ENCODE measurements at places on chromosomes 1 and 21.

DNA sequence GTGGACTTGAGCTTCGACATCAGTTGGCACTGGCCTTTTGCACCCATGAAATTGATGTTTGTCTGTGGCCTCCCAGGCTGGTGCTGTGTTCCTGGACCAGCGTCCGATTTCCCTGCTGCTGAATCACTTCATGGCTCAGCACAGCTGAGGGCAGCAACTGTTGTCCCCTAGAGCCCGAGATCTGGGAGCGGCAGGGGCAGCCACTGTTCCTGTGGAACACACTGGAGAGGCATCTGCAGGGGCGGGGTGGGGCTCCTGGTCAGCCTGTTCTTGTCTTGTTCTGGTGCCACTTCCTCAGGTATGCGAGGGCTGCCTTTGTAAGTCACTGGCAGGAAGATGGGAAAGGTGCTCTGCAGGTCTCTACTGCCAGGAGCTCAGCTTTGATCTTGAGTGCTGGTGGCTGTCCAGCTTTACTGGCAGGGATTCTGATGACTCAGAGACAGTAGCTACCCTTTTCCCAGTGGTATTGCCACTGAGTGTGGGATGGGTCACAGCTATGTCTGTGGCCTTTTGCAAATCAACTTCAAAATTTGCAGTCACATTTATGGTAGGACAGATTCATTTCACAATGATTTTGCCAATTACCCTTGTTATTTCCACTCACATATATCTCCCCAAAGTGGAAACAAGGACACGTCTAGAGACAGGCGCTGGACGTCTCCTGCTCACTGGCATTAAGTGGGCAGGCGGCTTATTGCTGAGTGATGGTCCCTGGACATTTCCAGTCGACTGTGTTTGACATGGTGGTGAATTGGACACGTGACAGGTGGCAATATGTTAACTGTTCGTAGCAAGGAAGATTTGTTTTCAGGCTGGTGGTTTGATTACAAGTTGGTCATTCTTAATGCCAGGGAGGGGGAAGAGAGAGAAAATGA, 15.3 kb downstream of the AGPAT3 start:
- no peak for DNase-seq

- DNase-seq = no peak
These were observed 34.6 kb upstream of the TLR5 start for GRCh38 chr1:223177681-223178080.

GRCh38 chr1:91791103-91791502, 94.8 kb downstream of the TGFBR3 start:
- DNase-seq = no peak

GRCh38 chr1:9250411-9251381, 16.1 kb downstream of the H6PD start:
- no peak for DNase-seq

DNA sequence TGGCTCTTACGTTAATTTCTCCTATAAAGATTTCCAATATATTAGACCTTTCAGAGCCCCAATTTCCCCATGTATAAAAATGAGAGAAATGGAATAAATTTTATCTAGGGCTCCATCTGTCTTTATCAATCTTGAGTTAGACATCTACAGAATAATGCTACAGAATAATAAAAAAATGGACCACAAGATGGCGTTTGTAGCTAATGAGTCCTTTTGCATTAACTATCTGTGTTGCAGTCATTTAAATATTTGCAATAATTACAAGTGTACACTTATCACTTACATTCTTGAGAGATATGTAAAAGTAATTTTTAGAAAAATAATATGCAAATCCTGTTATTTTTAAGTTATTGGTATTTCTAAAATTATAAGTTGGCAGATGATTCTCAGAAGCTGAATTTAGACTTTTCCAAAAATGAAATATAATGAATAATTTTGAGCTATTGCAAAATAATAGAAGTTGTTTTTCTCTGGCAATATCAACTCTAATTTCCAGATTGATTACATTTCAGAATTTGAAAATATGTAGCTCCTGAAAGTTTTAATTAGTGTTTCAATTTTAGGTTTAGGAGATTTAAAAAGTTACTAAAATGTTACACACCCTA, 87.7 kb downstream of the SNX7 start:
- peak; percentile 18 for DNase-seq

- peak; percentile 19 for DNase-seq
These were observed 43.5 kb downstream of the CHIA start for GRCh38 chr1:111334169-111334568.

DNA sequence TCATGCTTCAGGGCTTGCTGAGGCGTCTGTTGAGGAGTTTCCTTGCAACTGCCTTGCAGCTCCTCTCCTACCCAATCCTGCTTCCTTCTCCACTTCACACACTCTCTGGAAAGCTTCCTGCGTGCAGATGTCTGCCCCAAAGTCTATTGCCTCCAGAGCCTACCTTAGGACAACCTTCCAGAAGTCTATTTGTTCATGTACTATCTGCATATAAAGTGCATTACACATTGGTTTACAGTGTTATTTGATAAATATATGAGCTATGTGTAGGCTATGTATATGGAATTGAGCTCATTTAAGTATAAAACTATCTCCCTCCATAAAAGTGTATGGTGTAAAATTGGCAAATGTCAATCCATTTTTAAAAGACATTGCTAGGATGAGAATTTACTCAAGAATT, 9.8 kb downstream of the PTGFR start:
- no peak for DNase-seq

DNA sequence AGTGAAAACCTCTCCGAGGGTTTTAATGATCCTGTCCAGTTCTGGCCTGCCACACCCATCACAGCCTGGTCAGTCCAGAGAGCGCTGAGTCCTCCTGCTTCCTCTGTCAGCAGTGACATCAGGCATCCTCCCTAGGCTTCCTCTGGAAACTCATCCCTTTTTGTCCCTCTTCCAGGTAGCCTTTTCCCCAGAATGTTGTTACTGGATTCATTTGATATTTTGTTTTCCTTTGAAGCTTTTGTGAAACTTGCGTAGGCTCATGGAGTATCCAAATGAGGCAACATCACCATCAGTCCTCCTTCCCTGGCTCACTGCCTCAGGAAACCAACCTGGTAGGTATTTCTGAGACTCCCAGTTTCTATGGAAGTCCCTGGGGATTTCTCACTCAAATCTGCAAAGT, 27.0 kb upstream of the IGSF3 start:
- no peak for DNase-seq

DNA sequence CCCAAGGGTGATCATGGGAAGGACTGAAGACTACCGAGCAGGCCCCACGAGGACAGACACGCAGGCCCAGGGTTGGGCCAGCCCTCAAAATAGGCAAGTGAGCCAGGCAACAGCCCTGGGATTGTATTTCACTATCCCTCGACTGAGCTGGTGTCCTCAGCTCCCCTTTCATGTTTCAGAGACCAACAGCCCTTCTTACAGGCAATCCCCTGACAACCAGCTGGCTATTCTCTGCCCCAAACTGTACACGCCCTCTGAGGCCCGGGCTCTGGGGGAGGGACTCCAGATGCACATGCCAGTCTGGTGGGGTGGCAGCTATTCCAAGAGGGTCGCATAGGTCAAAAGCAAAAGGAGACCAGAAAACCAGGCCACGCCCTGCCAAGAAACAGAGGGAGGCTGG, 243.0 kb downstream of the TOMM20 start:
- no peak for DNase-seq

DNA sequence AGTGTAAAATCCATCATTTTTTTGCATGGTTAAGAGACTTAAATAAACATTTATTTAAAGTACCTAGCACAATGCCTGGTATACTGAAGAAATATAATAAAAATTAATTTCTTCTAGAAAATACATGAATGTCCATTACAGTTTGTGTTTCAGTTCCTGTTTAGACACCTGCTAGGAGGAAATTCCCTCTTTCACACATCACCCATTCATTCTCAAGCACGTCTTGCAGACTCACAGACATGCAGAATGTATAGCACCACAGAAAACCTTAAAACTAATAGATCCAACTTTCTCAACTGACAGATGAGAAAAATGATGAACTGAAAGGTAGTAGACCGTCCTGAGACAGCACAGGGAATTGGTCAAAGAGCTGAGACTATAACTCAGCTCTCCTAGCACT, 172.2 kb upstream of the C8B start:
- DNase-seq = no peak

GRCh38 chr1:227356620-227357146, 38.4 kb upstream of the CDC42BPA start:
- DNase-seq = no peak

GRCh38 chr1:64539781-64540218, 69.9 kb downstream of the CACHD1 start:
- peak; percentile 22 for DNase-seq

DNA sequence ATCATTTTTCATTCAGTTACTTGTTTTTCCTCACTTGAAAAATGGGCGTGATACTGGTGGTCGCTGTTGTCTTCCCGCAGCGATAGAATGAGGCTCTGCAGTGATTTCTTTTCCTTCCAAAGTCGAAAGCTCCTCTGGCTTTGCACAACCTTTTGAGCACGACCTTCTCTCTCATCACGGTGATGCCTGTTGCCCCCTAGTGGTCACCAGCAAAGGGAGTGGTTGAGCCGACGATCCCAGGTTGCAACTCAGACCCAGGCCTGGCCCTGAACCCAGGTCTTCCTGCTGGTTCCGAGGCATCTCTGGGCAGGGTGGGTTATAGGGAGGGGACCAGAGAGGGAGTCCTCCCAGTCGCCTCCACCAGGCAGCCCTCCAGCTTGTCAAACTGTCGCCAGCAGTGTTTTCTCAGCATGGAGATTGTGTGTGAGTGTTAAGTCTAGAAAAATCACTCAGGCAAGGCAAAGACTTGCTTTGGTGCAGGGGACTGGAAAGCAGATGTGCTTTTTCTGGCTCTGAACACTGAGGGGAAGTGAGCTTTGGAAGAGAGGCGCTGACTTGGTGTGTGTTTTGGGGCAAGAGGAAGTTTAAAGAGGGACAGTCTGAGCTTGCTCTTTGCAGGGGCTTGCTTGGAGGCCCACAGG, 285.3 kb downstream of the CAMTA1 start:
- peak; percentile 48 for DNase-seq
